Uterus (tissue), 4 donors: ENCODE measurements at places on chromosomes 5 and 9. TPM values are rescaled to one million over a fixed set of nuclear protein-coding genes. Genes with fewer than 3 reads are reported as not detected.

DNA sequence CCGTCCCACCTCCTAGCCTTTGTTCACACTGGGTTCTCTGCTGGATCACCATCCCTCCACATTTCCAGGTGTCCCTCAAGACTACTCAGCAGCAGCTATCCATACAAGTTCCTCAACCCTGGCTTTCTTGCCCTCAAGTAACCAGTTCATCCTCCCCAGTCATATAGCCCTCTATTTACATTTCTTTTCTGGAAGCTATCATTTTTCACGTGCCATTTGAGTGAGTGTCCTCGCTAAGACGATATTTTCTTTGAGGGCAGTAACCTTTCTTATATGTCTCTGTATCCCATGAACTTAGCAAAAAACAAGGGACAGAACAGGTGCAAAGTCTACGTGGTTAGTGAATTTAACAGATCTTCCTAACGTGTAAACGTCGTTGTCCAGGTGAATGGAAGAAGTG lies 29.6 kb upstream of the KCNMB1 start:
- no peaks in the 10 kb centered on the region for H3K36me3 ChIP-seq
- no peak for DNase-seq
- no peaks in the 10 kb centered on the region for H3K4me1 ChIP-seq
- H3K4me3 ChIP-seq: no peak overlapping the region
- H3K27me3 ChIP-seq: no peaks in the 10 kb centered on the region

DNA sequence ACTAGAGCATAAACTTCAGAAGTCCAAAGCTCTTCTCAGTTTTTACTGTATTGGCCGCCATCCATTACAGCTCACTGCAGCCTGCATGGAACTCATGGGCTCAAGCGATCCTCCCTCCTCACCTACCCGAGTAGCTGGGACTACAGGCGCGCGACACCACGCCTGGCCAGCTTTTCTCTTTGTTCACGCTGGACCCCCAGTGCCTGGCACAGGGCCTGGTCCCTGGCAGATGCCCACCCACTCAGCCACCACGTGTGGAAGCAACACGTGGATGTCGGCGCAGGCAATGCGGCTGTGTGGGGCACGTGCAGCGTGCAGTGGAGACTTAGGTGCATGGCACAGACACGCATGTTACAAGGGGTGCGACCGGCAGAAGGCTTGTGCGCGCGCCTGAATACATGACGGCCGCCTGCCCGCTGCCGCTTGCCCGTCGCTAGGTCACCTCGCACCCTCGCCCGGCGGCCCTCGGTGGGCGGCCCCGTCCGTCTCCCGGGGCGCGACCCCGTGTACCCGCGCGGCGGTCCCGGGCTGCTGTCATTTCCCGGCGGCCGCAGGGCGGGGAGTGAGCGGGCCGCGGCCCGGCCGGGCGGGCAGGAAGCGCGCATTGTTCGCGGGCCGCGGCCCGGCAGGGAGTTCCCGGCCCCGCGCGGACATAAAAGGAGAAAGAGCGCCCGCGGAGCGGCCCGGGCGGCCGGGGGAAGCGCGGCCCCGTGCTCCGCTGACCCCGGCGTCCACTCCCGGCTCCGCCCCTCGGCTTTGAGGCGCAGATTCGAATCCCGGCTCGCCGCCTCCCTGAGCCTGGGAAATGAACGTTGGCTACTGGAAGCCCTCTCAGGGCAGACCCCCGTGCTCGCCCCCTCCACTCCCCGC lies 24.1 kb upstream of the PTGS1 start:
- peak overlapping the region; percentile 39 for H3K27ac ChIP-seq
- peak; percentile 39 for DNase-seq
- H3K27me3 ChIP-seq: no peaks in the 10 kb centered on the region
- no peaks in the 10 kb centered on the region for H3K36me3 ChIP-seq

ABL1 gene
- 28.5 TPM for total RNA-seq

- no peaks in the 10 kb centered on the region for H3K36me3 ChIP-seq
- peak overlapping the region; percentile 32 for H3K27ac ChIP-seq
- H3K4me3 ChIP-seq: no peak overlapping the region
- no peak for DNase-seq
- peaks cover 85% of the 10 kb centered on the region for H3K27me3 ChIP-seq
- H3K4me1 ChIP-seq: no peaks in the 10 kb centered on the region
Observed at GRCh38 chr5:88666761-88667495, 216.1 kb downstream of the MEF2C start.

- no peak overlapping the region for H3K27ac ChIP-seq
- H3K36me3 ChIP-seq: no peaks in the 10 kb centered on the region
- no peaks in the 10 kb centered on the region for H3K4me1 ChIP-seq
- H3K27me3 ChIP-seq: no peaks in the 10 kb centered on the region
Observed at GRCh38 chr5:146626936-146627335, 110.9 kb upstream of the GPR151 start.

DNA sequence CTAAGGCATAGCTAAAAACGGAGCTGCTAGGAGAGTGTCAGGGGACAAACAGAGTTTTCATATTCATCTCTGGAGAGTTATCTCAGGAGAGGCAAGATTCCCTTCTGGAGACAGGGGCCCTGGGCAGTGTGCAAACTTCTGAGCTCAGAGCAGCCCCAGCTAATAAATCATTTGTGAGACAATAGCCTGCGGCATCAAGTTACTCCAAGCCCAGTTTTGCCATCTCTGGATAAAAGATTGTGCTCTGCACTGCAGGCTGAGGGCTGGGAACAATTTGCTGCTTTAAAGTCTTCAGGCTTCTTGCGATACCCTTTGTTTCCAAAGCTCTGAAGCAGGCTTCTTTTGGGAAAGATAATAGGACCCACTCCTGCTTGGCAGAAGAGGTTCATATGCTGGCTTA lies 164.3 kb upstream of the BRINP1 start:
- no peak overlapping the region for H3K4me3 ChIP-seq
- DNase-seq: no peak
- no peak overlapping the region for H3K27ac ChIP-seq
- no peaks in the 10 kb centered on the region for H3K4me1 ChIP-seq
- H3K36me3 ChIP-seq: no peaks in the 10 kb centered on the region

- no peaks in the 10 kb centered on the region for H3K27me3 ChIP-seq
- no peak overlapping the region for H3K27ac ChIP-seq
- no peaks in the 10 kb centered on the region for H3K4me1 ChIP-seq
- no peak for DNase-seq
- no peak overlapping the region for H3K4me3 ChIP-seq
- no peaks in the 10 kb centered on the region for H3K36me3 ChIP-seq
Observed at GRCh38 chr9:88712484-88712883, 177.5 kb downstream of the NXNL2 start.
